ENCODE measurements at places on chromosomes 3 and 15.

DNA sequence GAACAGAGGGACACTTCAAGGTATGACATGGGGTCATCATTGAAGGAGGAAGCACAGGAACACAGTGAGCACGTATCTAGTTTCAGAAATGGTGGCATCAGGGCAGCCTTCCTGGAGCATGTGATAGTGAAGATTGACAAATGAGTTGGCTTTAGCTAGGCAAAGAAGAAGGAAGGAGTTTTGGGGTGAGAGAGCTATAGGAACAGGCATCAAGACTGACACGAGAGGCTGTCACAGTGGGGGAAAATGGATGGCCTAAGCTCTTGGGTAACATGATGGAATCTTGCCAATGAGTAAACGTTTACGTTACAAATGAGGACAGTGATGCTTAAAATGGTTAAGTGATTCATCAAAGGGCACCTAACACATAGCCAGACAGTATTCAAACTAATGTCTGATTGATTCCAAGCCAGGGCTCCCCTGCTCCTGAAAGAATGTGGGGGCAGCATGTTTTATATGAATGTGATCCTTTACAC, 23.1 kb upstream of the GPR171 start:
- no peak for DNase-seq

DNA sequence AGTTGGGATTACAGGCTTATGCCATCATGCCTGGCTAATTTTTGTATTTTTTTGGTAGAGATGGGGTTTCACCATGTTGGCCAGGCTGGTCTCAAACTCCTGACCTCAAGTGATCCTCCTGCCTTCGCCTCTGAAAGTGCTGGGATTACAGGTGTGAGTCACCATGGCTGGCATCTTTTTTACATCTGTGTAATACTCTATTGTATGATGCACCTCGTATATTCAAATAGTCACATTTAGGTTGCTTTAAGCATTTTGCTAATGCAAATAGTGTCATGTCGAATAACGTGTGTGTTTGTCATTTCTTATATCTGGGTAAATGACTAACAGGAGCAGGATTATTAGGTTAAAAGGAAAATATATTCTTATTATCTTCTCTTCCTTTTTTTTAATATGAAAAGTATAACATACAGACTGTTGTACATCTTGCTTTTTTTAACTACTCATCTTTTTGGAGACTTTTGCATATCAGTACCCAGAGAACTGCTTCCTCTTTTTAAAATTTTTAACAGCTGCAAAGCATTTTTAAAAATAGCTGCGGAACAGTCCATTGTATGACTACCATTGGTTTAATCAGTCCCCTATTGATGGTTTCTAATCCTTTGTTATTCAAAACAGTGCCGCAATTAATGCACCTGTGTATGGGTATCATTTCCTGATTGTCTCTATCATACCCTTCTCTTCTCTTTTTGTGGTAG, 13.4 kb downstream of the SCAMP5 start:
- DNase-seq, result no peak

- no peak for DNase-seq
Observed at GRCh38 chr3:96190024-96190616, 624.3 kb upstream of the EPHA6 start.

DNA sequence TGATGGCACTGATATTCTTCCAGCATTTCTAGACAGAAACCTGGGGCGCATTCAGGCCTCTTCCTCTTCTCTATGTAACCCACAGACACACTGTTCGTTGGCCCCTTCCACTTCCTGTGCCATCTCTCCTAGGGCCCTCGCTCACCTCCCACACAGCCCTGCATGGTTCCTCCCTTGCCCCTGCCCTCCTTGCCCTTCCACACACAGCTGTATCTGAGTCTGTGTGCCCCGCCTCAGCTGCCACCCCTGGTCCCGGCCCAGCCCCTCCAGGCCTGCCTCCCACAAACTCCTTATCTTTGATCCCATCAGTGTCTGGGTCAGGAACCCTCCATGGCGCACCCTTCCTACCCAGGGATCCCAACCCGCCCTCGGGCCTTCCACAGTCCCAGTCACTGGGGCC, 37.9 kb downstream of the RAB6B start:
- DNase-seq, result no peak

- DNase-seq, result no peak
Observed at GRCh38 chr3:160973067-160973809, 131.9 kb downstream of the B3GALNT1 start.

- no peak for DNase-seq
Observed at GRCh38 chr3:32882603-32883025, 64.8 kb downstream of the TRIM71 start.

- DNase-seq, result no peak
Observed at GRCh38 chr3:108605491-108605890, 16.0 kb downstream of the DZIP3 start.

DNA sequence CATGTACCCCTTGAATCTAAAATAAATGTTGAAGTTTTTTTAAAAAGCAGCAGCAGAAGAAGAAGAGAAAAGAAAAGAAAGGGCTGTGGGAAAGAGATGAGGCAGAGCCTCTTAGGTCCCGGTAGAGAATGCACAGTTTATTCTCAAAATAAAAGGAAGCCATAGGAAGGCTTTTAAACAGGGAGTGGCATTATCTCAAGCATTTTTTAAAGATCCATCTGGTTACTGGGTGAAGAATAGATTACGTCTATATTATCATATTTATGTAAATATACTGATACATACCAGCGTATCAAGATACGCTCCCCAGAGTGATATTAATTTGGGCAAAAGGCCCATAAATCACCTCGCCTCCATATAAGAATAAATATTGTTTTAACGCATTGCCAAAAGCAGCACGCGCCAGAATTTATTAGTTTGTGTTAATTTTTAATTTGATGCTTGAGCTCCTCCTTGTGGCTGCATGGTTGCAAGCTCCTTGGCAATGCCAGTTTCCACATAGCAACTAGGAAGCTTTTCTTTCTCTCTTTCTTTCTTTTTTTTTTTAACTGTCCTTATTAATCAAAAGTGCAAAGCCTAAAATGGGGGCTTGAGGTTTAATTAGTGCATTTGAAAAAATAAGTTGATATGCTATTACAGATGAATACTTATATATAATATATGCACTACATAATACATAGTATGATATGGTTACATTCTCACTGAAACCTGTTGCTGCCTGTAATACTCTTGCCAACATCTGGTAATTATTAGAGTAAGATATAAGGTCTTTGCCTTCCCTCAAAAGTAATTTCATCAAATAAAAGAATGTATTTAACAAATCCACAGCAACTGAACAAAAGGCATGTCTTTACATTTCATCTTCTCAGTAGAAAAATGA, 242.8 kb upstream of the UBE2E2 start:
- no peak for DNase-seq

GRCh38 chr3:114584734-114585371, 291.0 kb downstream of the TIGIT start:
- DNase-seq, result no peak

DNA sequence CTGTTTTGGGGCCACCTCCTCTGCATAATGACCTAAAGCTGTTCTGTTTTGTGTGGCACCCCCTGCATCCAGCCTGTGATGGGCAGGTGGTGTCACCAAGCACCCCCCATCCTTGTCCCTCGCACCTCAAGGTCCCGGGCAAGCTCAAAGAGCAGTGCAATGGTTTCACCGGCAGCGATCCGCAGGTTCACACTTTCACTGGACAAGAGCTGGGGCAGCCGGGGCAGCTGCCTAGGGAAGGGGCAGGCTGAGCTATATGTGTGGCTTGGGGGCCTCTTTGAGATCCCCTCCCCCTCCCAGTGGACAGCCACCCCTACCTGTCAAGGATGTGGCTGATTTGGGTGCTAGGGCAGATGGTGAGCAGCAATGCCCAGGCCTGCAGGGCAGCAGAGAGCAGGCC, 3.1 kb downstream of the IFRD2 start:
- DNase-seq, result no peak

GRCh38 chr3:57784089-57784735, 28.1 kb downstream of the SLMAP start:
- DNase-seq, result no peak

DNA sequence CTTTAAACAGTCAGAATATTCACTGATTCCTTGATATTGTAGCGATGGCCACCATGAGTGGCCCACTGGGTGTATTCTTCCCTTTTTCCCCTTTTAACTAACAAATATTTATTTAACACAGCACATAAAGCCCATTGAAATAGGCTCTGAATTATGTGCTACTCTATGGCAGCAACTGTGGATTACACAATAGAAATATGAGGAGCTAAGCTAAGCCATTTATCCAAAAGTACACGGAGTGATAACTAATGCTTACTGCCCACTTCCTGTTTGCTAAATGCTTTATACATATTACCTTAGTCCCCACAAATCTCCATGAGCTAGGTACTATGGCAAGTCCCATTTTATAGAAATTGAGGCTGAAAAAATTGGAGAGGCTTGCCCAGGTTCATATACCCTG, 17.9 kb downstream of the ILDR1 start:
- no peak for DNase-seq

All from activated CD4-positive, CD25-positive, alpha-beta regulatory T cell treated with anti-CD3 and anti-CD28 coated beads, Interleukin-2, amount 50 U/mL, for 72 hours (primary cell).